Upper lobe of left lung (tissue), 6 donors: ENCODE measurements at places on chromosomes 12 and 14. TPM values are rescaled to one million over a fixed set of nuclear protein-coding genes. Genes with fewer than 3 reads are reported as not detected.
A peak's percentile ranks its signal among the peaks of the same experiment; 100 is the strongest.

The SDS gene
- total RNA-seq, result 2.1 TPM

The RARG gene
- total RNA-seq, result 21.2 TPM

The HSP90AA1 gene
- total RNA-seq, result 206 TPM

The TSHR gene
- not detected for total RNA-seq

The HOXC9 gene
- not detected for total RNA-seq

The TMEM229B gene
- total RNA-seq, result 4.6 TPM

DNA sequence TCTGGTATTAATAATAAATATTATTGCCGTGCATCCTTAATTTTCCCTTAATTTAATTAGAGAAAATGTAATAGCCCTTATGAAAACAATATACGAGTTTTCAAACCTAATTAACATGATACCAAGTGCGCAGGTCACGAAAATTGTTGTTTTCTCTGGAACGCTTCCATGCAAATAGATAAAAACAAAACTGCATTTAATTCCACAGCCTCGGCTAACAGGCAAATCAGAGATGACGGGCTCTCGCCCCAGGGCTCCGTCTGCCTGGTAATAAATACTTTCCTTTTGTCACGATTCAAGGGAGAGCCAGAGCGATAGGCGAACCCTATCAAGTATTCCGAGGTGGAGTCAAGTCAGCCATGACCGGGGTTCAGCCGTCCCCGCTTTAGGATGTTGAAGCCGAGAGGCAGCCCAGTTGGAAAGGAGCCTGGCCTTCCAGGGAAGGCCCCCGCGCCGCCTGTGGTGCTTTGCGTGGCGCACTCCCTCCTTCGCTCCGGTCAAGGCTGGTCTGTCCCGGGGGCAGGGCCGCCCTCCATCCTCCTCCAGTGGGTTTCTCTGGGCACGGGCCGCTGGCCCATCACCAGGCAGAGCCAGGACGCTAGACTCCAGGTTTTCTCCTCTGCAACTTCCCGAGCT is 137.8 kb upstream of the GSC start:
- no peak for DNase-seq

DNA sequence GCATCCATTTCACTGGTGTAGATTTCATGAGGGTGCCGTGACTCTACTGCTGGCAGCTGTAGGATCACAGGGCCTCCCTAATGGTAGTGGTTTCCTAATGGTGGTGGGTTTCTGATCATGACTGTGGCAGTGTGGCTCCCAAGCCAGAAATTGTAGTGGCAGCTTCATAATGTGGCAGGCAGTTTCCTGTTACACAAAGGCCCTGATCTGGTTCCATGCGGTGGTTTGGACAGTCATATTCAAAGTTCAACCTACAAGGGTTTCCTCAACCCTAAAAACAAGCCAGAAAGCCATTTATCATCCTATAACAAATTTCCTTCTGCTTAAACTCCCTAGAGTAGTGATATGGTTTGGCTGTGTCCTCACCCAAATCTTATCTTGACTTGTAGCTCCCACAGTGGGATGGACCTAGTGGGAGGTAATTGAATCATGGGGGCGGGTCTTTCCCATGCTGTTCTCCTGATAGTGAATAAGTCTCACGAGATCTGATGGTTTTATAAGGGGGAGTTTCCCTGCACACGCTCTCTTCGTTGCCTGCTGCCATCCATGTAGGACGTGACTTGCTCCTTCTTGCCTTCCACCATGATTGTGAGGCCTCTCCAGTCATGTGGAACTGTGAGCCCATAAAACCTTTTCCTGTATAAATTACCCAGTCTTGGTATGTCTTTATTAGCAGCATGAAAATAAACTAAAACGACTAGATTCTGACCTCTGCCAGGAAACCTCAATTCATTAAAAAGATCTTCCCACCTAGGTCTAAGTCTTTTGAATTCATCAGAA is 257.1 kb downstream of the EFCAB11 start:
- DNase-seq, result no peak

- peak; percentile 48 for DNase-seq
Measured at GRCh38 chr14:104639885-104640548, 35.4 kb upstream of the TMEM179 start.

DNA sequence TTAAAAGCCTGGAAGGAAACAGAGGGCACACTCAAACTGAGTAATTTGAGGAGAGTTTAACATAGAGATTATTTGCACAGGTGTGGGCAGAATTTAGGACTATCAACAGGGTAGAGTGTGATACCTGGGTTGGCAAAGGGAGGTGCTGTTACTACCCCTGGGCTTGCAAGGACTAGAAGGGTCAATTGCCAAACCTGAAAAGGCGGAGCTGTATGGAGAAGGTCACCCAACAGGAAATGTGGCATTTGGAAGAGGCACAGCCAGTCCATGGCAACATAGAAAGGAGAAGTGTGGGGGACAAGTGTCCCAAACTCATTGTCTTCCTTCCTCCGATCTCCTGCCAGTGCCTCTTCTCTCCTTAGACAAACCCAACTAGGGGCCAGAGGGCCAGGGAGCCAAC is 21.6 kb upstream of the MED13L start:
- no peak for DNase-seq

- DNase-seq, result no peak
Measured at GRCh38 chr12:9649532-9649940, 20.0 kb upstream of the CLEC2D start.

- no peak for DNase-seq
Measured at GRCh38 chr12:26854031-26854390, 21.0 kb upstream of the ITPR2 start.

GRCh38 chr12:45469902-45470301 is 254.0 kb downstream of the ANO6 start:
- DNase-seq, result no peak
